Neural crest cell (in vitro differentiated cells): ENCODE measurements at places on chromosomes 7 and 10. TPM values are rescaled to one million over a fixed set of nuclear protein-coding genes. Genes with fewer than 3 reads are reported as not detected.

Gene ANKMY2
- total RNA-seq: 24.7 and 25.0 TPM in 2 replicates

Gene SLC18A3
- 16.7 and 17.9 TPM in 2 replicates for total RNA-seq

Gene HOXA13
- total RNA-seq: not detected in 2 replicates

Gene WIPF3
- 4.0 and 5.1 TPM in 2 replicates for total RNA-seq

Gene CNPY1
- 1.5 and 2.4 TPM in 2 replicates for total RNA-seq

DNA sequence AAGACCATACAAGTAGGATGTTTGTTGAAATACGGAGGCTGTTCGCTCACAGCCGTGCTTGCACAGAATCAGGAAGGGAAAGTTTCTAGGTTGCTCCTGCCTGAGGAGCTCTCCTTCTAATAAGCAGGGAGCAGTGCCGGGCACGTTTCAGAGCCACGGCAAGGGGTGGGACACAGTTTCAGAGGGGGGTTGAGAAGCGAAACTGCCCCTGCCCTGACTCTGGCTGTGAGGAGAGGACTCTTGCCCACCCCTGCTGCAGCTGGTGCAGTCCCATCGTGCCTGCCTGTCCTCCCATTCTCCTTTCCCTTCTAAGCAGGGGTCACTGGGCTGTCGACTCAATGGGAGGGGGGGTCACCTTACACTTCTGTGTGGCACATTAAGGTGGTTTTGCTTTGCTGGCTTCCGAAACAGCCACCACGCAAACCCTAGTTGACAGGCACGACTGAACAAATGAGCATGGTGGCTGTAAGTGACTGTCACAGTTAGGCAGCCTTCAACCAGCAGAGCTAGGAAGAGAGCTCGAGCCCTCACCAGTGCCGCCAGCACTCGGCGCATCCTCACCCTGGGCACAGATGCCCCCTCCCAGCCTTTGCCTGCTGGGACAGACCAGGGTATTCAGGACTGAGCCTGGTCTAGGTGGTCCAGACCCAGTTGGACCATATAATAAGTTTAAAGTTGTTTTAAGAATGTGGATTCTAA, 37.5 kb downstream of the ZNF467 start:
- DNase-seq: no peak

DNA sequence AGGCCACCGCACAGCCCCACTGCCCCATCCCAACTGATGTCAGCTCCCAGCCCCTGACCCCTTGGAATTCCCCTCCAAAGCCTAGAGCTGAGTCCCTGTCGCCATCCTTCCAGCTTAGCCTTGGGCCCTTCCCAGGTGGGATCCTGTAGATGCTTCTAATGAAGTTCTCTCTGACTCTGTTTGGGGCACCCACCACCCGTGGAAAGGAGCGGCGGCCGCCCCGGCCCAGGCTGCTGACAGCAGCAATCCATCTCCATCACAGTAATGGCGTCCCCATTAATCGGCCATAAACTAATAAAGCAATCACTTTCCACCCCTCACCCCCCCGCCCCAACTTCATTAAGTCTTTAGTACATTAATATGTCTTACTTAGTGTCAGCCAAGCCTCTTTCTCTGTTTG, 25.6 kb downstream of the KAZALD1 start:
- no peak for DNase-seq

GRCh38 chr10:33327751-33328150, 6.7 kb downstream of the NRP1 start:
- no peak for DNase-seq

DNA sequence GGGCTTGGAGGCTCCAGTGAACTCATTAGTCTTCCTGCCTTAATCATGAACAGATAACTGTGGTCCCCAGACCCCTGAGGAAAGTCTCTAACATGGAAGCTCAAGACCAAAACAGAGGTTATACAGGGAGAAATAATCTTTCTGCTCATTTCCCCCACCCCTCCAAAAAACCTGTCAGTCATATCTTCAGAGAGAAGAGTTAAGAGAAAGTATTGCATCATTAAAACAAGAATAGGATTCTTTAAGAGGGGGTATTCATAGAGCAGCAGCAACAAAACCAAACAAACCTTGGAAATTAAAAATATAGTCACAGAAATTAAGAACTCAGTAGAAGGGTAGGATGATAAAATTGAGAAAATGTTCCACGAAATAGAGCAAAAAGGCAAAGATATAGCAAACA, 7.6 kb downstream of the CLEC2L start:
- DNase-seq: no peak

- DNase-seq: no peak
Observed at GRCh38 chr7:117008886-117009531, 55.7 kb downstream of the ST7 start.

- DNase-seq: no peak
Observed at GRCh38 chr7:16660702-16661464, 14.9 kb downstream of the BZW2 start.

DNA sequence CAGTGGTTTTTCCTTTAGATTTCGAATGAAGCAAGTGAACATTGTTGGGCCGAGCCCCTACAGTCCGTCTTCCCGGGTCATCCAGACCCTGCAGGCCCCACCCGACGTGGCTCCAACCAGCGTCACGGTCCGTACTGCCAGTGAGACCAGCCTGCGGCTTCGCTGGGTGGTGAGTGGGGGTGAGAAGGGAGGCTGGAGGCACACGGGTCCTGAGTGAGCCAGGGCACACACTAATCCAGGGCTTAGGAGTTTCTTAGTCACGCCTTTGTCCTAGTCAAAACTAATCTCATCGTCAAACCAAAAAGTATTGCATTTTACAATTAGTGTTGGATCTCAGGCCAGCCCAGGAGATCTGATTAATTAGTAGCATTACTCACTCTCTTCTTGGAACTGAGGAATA, 568.8 kb upstream of the FOXK1 start:
- no peak for DNase-seq
